HCT116 (cell line): ENCODE measurements at places on chromosomes 16 and 17.

GRCh38 chr17:76236603-76237002 is 3.7 kb downstream of the RNF157 start:
- no peak overlapping the region for H3K4me3 ChIP-seq
- H3K36me3 ChIP-seq = no peaks in the 10 kb centered on the region
- H3K27me3 ChIP-seq = no peaks in the 10 kb centered on the region
- no peak overlapping the region for H3K27ac ChIP-seq

GRCh38 chr16:10408824-10409381 is 23.0 kb downstream of the ATF7IP2 start:
- DNase-seq = no peak
- no peaks in the 10 kb centered on the region for H3K4me1 ChIP-seq
- H3K4me3 ChIP-seq = no peak overlapping the region
- H3K27ac ChIP-seq = no peak overlapping the region
- no peaks in the 10 kb centered on the region for H3K27me3 ChIP-seq
- H3K36me3 ChIP-seq = no peaks in the 10 kb centered on the region

- H3K27me3 ChIP-seq = peaks cover 47% of the 10 kb centered on the region
- no peaks in the 10 kb centered on the region for H3K4me1 ChIP-seq
- H3K36me3 ChIP-seq = no peaks in the 10 kb centered on the region
- no peak overlapping the region for H3K27ac ChIP-seq
- H3K4me3 ChIP-seq = no peak overlapping the region
- DNase-seq = no peak
Measured at GRCh38 chr17:33135691-33136090, 144.0 kb downstream of the SPACA3 start.

DNA sequence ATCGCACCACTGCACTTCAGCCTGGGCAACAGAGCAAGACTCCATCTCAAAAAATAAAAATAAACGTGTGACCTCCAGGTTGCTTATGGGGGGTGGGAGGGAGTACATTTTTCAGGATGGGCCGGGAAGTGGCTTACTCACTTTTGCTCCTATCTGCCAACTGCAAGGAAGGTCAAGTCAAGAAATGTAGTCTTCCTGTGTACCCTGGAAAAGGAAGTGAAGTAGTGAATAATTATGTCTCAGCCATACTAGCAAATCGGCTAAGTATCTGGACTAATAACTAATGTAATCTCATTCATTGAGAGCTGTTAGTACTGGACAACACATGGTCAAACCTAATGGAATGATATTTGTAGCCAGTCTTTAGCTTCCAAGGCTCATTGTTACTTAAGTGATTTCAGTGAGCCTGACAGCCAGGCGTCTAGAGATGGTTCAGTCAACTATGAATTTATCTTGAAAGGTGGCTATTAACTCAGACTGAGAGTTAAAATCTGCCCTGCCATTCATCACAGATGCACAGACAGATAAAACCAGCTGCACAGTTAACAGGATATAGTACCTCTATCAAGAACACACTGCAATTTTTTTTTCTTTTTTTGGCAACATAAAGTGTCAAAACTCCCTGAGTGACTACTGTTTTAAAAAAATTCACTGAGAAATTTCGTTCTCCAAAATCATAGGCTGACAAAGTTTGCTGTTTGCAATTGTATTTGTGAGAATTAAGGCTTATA is 3.7 kb upstream of the TACO1 start:
- no peaks in the 10 kb centered on the region; the same call in 1 of the 2 replicates for H3K36me3 ChIP-seq
- no peak for DNase-seq
- no peaks in the 10 kb centered on the region for H3K27me3 ChIP-seq
- H3K27ac ChIP-seq = no peak overlapping the region

- H3K4me3 ChIP-seq = no peak overlapping the region
- H3K27ac ChIP-seq = no peak overlapping the region
- no peaks in the 10 kb centered on the region for H3K27me3 ChIP-seq
Measured at GRCh38 chr16:58507963-58508670, 7.2 kb upstream of the SETD6 start.

- H3K27ac ChIP-seq = peak overlapping the region; percentile 78
- H3K4me1 ChIP-seq = peaks cover 43% of the 10 kb centered on the region
- no peaks in the 10 kb centered on the region for H3K36me3 ChIP-seq
- no peak overlapping the region for H3K4me3 ChIP-seq
Measured at GRCh38 chr17:41404024-41404671, 6.7 kb upstream of the KRT31 start.

GRCh38 chr17:80229011-80229410 is 8.8 kb downstream of the SLC26A11 start:
- H3K4me3 ChIP-seq = no peak overlapping the region
- H3K36me3 ChIP-seq = peaks cover 6% of the 10 kb centered on the region
- H3K27ac ChIP-seq = no peak overlapping the region
- H3K27me3 ChIP-seq = no peaks in the 10 kb centered on the region

DNA sequence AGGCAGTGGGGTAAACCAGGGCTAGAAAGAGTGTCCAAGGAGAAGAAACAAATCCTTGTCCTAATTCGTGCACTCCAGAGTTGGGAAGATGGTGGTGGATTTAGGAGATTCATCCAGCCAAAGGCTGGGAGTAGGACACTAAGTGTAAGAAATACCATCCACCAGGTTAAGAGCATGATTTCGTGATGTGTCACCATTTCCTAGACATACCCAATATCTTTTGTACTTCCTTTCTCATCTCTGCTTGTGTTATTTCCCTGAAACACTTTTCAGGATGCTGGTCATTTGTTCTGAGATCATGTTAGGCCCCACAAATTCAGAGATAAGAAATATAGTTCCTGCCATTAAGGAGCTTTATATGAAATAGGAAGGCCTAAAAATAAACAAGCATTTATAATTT is 106.3 kb upstream of the HLF start:
- no peak overlapping the region for H3K4me3 ChIP-seq
- no peaks in the 10 kb centered on the region for H3K36me3 ChIP-seq
- H3K27me3 ChIP-seq = no peaks in the 10 kb centered on the region
- no peak for DNase-seq

DNA sequence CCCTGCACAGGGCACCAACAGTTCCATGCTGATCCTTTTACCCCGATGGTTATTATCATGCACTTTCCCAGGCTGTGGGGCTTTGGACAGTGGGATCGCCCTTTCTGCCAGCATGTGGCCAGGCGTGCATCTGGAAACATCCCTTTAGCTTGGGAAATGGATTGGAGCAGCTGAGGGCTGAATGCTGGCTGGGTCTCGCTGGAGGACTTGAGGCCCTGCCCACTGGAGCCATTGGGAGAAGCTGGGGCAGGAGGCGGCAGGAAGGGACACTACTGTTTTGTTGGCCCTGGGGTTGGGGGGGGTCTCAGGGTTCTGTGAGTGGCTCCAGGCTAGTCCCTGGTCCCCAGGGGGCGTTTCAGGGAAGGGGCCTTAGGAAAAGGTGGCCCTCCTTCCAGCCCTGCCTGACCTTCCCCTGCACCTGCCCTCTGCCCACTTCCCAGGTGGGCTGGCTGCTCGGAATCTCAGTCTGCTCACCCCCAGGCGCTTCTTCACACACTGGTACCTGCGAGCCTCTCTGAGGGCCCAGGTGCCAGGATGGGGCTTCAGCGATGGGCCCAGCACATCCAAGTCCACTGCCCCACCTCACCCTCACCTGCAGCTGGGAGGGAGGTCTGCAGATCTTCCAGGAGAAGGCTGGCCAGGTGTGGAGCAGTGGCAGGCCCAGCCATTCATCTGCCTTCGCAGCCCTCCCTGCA is 1.6 kb upstream of the ADGRG3 start:
- H3K4me1 ChIP-seq = peaks cover 20% of the 10 kb centered on the region
- no peak overlapping the region for H3K27ac ChIP-seq
- H3K36me3 ChIP-seq = no peaks in the 10 kb centered on the region; the same call in 1 of the 2 replicates
